Left renal cortex interstitium (tissue), 4 donors: ENCODE measurements at places on chromosomes 12 and 14.

- no peak for DNase-seq
Measured at GRCh38 chr12:57151741-57152630, 4.6 kb upstream of the LRP1-AS start.

DNA sequence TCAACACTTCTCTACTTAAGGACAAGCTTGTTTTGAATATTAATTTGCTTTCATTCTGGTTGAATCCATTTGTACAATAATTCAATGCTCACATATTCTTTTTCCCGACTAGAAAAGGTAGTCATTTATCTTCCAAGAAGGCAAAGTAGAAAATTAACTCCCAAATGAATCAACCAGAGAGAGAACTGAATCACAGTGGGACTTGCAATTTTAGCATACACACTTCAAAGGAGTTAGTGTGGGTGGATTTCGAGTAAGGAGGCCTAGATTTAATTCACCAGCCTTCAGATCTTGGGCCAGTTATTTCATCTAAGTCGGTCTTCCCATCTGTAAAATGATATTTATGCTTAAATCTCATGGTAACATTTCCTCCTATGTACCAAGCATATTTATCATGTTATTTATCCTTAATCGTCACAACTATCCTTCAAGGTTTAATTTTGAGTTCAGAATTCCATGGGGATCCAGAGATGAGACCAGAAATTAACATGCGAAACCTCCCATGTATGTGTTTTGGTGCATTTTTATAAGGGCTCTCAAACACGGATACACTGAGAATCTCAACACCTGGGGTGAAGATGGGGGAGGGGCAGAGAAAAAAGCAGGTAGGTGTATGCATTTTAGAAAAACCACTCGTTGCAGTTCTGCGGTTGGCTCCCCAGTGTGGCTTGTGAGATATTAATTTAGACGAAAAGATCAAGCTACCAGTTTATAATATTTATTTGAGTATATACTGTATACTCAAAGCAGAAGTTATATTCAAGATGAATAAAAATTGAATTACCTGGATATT, 38.9 kb upstream of the IL22 start:
- no peak for DNase-seq

DNA sequence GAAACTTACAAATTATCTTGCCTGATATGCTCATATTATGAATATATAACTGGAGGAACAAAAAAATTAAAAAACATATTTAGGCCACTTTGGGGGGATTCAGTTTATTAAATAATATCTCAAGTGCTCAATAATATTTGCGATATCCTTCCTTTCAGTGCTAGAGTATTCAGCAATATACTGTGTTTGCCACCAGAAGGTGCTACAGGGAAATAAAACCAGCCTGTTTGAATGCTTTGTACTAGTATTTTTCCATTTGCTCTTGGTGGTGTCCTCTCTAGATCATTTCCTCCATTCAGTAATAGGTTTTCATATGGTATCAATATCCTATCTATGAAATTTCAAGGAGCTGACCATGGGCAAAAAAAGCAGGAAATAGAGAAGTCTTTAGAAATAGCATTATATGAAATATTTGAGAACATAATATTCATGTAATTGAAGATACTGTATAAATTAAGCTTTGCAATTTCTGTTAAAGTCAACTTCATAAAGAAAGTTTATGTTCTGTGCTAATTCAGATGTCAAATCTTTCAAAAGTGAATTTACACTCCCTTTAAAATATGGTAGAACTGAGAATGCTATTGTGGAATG, 106.2 kb upstream of the NAV3 start:
- DNase-seq, result no peak

GRCh38 chr14:100523843-100524169, 63.4 kb downstream of the BEGAIN start:
- no peak for DNase-seq

DNA sequence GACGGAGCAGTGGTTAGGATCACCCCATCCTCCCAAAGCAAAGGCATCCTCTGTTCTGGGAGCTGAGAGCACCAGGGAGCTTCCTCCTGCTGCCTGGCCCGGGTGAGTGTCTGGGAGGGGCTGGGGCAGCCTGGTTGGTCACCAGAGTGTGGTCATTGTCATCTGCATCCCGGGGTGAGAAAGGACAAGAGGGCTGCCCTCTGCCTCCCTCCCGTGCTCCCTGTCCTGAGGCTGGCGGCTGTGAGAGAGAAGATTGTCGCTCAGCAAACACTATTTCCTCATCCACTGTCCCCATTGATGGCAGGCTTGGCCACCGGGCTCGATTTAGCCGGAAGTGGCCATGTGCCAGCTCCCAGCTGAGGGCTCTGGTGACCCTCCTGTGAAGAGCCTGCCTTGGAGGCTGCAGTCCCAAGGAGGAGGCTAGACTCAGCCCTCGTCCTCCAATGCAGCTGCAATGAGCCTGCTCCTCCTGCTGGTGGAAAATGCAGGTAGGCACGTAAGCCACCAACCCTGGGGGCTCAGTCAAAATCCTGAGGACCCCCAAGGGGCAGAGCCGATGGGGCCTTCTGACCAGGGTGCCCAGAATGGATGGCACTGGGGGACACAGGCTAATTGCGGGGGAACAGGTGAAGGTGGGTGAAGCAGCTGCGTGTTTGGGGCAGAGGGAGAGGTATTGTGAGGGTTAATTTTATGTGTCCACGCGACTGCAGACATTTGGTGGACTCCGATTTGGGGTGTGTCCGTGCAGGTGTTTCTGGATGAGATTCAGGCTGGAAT, 155.7 kb downstream of the KIF26A start:
- no peak for DNase-seq

DNA sequence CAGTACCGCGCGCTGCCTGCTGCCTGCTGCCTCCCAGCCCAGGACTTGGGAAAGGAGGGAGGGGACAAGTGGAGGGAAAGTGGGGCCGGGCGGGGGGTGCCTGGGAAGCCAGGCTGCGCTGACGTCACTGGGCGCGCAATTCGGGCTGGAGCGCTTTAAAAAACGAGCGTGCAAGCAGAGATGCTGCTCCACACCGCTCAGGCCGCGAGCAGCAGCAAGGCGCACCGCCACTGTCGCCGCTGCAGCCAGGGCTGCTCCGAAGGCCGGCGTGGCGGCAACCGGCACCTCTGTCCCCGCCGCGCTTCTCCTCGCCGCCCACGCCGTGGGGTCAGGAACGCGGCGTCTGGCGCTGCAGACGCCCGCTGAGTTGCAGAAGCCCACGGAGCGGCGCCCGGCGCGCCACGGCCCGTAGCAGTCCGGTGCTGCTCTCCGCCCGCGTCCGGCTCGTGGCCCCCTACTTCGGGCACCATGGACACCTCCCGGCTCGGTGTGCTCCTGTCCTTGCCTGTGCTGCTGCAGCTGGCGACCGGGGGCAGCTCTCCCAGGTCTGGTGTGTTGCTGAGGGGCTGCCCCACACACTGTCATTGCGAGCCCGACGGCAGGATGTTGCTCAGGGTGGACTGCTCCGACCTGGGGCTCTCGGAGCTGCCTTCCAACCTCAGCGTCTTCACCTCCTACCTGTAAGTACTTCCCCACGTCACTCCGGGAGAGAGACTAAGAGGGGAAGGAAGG, at the start of gene LGR5:
TSS of gene LGR5 (plus strand) at position 186 of the 732 bp plus-strand sequence. CDS start at position 469, 283 bp downstream.
- no peak for DNase-seq

GRCh38 chr12:121288986-121289385, 7.5 kb downstream of the CAMKK2 start:
- DNase-seq, result no peak

DNA sequence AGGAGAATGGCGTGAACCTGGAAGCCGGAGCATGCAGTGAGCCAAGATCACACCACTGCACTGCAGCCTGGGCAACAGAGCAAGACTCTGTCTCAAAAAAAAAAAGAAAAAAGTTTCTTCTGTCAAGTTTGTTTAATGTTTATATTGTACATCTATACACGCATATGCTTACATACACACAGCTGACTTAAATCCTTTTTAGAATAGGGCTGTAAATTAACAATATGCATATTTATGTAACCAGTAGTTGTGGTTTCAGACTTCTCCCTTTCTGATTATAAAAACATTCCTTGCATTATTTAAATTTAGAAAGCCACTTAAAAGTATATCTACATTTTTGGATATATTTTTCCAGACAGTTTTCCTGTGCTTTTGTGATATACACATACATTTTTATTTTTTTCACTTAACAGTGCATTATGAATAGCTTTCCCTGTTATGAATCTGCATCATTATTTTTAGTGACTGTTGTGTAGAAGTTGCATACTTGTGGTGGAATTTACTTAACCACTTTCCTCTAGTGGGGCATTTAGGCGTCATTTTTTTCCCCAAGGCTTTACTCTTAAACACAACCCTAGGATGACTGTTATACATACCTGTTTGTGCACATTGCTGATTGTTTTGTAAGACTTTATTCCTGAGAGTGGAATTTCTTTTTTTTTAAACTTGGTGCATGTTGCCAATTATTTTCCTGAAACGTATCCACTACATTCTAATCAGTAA, 29.4 kb downstream of the POLR3B start:
- peak; percentile 14 for DNase-seq

- no peak for DNase-seq
Measured at GRCh38 chr14:50082308-50082742, 34.0 kb downstream of the VCPKMT start.

GRCh38 chr12:91271185-91271584, 88.6 kb upstream of the DCN start:
- DNase-seq, result no peak

- DNase-seq, result no peak
Measured at GRCh38 chr12:120230326-120230973, 29.5 kb upstream of the RPLP0 start.

DNA sequence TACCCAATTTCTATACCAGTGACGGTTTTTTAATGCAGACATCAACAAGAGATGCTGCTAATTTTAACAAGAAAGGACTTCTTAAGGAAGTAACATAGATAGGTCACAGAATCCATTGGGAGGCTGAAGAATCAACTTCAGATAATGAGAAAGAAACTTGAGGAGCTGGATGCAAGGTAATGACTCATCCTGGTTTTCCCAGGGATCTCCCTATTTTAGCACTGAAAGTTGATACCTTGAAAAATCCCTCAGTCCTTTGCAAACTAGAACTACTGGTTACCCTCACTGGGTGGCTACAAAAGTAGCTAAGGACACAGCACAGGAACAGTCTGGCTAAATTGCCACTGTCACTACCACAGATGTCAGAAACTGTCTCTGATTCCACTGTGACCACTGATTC, 561.9 kb downstream of the FLRT2 start:
- no peak for DNase-seq

GRCh38 chr14:91111443-91111842, 2.4 kb upstream of the DGLUCY start:
- DNase-seq, result no peak

DNA sequence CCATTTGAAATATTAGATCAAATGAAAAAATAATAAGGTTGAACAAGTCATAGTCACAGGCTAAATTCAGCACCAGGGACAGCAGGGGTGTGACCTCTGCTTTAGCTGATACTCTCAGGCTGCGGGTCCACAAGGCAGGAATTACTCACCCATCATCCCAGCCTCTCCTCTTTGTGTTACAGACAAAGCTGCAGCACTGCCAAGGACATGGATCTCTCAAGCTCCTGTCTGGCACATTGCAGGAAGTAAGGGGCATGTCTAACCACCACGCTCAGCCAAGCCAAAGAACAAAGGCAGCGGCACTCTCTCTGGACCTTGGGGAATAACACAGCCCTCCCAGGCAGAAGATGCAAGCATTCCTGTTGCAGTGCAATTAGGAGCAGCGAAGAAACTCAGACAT, 783.8 kb downstream of the VRK1 start:
- no peak for DNase-seq

GRCh38 chr14:75392686-75393641, 34.9 kb upstream of the JDP2 start:
- no peak for DNase-seq

DNA sequence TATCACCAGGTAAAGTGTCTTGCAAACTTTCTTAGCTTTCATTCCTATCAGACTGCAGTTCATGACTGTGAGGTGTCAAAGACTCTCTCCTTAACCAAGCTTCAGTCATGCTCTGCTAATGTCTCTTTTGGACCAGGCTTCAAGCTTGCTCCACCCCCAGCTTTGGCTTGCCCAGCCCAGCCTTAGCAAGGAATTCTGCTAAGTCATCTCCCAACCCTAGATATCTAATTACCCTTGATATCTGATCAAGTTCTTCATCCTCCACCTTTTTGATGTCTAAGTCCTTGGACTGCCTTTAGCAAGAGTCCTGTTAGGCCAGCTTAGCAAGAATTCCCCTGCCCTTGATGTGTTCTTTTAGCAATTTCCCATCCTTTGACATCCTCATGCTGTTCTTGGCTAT, 108.9 kb upstream of the FGD4 start:
- no peak for DNase-seq

DNA sequence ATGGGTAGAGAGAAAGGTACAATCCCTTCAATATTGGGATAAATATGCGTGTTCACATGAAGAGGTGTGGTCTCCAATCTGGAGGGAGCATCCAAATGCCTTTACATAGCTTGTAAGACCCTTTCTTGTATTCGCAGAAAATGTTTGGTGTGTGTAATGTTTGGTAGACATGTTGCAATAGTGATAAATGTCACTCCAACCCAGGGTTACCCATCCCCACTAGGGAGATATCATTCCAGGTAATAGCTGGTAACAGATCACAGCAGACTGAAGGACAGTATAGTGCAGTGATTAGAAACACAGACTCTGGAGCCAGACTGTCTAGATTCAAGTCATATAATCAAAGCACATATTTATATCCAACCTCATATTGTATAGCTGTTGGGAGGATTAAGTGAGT, 733.6 kb upstream of the TBX3 start:
- DNase-seq, result no peak

DNA sequence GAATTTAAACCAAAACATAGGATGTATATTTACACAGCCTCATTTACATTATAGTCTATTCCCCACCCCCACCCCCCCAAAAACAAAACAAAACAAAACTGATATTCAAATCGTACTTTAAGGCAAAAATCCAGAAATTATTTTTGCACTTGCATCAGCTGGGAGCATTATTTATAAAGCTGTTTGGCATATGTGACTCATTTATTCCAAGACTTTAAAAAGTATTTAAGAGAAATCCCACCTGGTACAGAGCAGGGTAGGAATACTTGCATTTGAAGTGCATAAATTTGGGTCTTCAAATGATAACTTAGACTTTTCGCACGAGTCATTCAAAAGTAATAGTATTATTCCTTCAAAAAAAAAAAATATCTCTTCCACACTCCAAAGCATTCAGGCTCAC, 1.1 kb downstream of the KLHL28 start:
- no peak for DNase-seq

DNA sequence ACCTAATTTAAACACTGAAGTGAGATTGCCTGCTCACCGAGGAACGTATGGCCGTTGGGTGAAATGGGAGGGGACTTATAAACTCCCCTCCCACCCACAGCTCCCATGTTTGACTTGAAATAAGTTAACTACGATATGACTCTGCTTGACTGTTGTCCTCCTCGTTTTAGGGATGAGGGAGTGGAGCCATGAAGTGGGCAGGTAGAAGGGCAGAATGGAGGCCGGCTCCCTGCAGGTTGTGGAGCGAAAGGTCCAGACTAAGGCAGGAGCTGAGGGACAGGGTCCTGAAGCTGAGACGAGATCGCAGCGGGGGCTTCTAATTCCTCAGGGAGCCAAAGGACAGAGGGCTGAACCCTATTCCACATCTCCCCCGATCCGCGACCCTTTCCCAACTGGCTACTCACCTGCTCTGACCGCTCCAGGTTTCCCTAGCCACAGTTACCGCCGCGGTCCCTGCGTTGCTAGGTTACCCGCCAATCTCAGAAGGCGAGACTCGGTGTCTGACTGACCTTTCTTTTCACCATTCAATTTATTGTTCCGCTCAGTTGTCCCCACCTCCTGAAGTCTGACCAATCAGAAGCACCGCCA, 577 bp upstream of the TPCN1 start:
- DNase-seq, result no peak
